CD4-positive, alpha-beta T cell (primary cell): ENCODE measurements at places on chromosomes 13 and 19. TPM values are rescaled to one million over a fixed set of nuclear protein-coding genes. Genes with fewer than 3 reads are reported as not detected.

Gene ACER1
- 3.1 TPM for total RNA-seq

DNA sequence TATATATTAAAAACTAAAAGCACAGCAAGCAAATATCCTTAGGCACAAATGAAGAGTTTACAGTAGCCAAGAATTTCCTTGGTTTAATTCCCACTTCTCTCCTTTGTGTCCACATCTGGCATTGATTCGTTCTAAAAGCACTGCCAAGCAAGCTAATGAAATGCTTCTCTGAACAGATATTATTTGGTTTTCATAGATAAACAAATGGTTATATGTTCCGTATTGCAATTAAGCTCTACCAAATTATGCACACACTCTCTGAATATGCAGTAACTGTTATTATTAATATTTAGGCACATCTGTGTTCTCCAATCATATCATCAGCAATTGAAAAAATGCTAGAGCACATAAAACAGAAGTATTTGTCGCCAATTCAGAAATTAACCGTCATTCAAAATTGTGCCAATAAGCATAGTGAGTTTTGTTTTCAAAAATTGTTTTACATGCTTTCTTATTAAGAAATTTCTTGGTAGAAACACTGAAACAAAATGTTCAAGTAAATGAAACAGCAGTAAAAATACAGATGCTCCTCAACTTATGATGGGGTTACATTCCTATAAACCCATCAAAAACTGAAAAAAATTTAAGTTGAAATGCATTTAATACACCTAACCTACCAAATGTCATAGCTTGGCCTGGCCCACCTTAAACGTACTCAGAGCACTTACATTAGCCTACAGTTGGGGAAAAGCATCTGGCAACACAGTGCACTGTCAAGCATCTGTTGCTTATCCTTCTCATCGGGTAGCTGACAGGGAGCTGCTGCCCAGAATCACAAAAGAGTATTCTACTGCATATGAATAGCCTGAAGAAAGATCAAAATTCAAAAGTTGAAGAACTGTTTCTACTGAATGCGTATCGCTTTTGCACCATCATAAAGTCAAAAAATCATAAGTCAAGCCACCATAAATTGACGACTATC, 2134.7 kb downstream of the PCDH9 start:
- H3K27ac ChIP-seq, result no peak overlapping the region
- H3K4me3 ChIP-seq, result no peak overlapping the region
- no peak for DNase-seq

Gene PNKP
- 96.1 TPM for total RNA-seq

Gene PROZ
- total RNA-seq, result not detected

DNA sequence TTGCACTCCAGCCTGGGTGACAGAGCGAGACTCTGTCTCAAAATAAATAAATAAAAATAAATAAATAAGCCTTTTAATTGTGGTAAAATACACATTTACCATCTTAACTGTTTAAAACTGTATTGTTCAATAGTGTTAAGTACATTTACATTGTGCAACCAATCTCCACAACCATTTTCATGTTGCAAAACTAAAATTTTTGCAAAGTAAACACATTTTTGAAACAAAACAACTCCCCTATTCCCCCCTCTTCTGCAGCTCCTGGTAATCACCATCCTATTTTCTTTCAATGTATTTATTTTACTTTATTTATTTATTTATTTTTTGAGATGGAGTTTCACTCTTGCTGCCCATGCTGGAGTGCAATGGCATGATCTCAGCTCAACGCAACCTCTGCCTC, 5.8 kb upstream of the B9D2 start:
- no peak for DNase-seq
- no peak overlapping the region for H3K27ac ChIP-seq
- no peaks in the 10 kb centered on the region for H3K27me3 ChIP-seq

DNA sequence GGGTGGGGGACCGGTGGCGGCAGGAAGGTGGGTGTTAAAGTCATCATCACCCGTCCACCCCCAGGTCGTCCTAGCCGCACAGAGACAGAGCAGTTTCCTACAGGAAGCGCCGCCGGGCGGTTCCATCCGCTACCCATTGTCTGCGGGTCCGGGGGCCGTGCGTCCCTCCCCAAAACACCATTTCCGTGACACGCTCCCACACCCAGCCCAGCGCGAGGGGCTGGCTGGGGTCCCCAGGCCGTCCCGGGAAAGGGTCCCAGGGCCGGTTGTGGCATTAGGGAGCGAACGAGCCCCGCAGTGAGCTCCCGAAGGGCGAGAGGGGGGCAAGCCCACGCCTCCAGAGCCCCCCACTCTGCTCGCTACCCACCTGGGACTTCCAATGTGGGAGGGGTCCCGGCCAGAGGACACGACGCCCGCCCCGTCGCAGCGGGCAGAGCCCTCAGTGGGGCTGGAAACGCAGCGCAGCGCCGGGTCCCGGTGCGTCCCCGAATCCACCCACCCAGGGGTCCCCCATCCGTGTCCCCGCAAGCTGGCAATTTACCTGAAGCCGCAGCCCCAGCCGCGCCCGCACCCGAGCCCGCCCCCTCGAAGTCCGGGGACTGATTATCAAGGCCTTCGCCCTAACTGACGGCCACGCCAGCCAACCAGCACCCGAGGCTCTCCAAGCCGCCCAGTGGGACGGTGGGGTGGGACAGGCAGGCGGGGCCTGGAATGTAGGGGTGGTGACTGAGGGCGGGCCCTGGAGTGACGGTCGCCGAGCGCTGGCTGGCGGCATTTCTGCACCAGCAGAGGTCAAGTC, at the start of gene KANK3:
TSS of gene KANK3 (minus strand) at position 579 of the 799 bp plus-strand sequence. CDS start 5,434 bp downstream, outside the sequence.
- H3K4me1 ChIP-seq, result peaks cover 21% of the 10 kb centered on the region
- H3K27me3 ChIP-seq, result no peaks in the 10 kb centered on the region
- no peaks in the 10 kb centered on the region for H3K36me3 ChIP-seq
- peak within 1 kb of the TSS; percentile 83 for H3K4me3 ChIP-seq
- peak within 1 kb of the TSS; percentile 40 for H3K27ac ChIP-seq
- peak; percentile 91 for DNase-seq

GRCh38 chr13:21124852-21125251, 51.5 kb downstream of the SKA3 start:
- H3K27me3 ChIP-seq, result no peaks in the 10 kb centered on the region
- DNase-seq, result no peak

- H3K27me3 ChIP-seq, result no peaks in the 10 kb centered on the region
- peaks cover 71% of the 10 kb centered on the region for H3K36me3 ChIP-seq
- H3K27ac ChIP-seq, result no peak overlapping the region
- no peak for DNase-seq
- no peaks in the 10 kb centered on the region for H3K4me1 ChIP-seq
- H3K4me3 ChIP-seq, result no peak overlapping the region
Measured at GRCh38 chr13:40756042-40756441, 14.9 kb downstream of the MRPS31 start.

GRCh38 chr13:35695448-35695770, 218.9 kb upstream of the MAB21L1 start:
- DNase-seq, result no peak
- H3K4me3 ChIP-seq, result no peak overlapping the region
- no peak overlapping the region for H3K27ac ChIP-seq
- H3K27me3 ChIP-seq, result no peaks in the 10 kb centered on the region
- H3K36me3 ChIP-seq, result no peaks in the 10 kb centered on the region

GRCh38 chr19:38917921-38918491, 6.0 kb upstream of the CCER2 start:
- H3K4me1 ChIP-seq, result peaks cover under 1% of the 10 kb centered on the region
- H3K27me3 ChIP-seq, result no peaks in the 10 kb centered on the region
- no peak overlapping the region for H3K27ac ChIP-seq
